ENCODE measurements at places on chromosomes 5 and 9.

- no peak for DNase-seq
Observed at GRCh38 chr9:119801311-119801710, 432.1 kb upstream of the BRINP1 start.

DNA sequence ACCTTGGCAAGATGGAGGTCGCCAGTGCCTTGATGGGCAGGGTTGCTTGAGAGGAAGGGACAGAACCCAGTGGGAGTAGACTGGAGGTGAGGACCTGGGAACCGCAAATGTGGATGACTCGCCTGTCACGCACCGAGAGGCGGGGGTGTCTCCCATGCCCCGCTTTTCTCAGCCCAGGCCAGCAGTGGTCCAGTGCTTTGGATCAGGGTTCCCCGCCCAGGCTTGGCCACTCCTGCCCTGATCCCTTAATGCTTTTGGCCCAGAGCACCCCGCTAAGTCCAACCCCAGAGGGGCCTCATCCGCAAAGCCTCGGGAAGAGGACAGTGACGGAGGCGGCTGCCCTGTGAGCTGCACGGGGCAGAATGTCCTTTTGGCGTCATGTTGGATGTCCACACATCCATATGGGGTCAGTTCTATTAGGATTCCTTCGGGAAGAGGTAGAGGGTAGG is 2.4 kb downstream of the MRPS2 start:
- no peak for DNase-seq

DNA sequence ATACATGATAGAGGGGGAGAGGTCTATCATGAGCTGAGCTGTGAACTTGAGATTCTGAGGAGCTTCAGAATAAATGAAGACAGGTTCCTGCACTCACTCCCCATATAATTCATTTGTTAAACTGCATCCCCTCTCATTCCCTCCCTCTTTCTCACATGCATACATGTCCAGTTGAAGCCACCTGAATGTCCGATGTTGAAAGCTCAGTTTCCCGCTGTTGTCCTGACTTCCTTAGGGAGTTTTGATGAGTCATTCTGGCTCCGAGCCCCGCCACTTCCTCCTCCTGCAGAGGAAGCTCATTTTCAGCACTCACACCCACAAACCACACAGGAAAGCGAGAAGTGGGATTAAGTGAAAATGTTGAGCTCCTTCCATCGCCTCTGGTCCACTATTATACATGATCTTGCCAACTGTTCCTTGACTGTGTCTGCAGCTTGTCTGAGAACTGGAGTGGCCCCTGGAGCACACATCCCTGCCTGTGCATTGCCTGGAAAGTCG is 121.2 kb downstream of the CEMIP2 start:
- no peak for DNase-seq

DNA sequence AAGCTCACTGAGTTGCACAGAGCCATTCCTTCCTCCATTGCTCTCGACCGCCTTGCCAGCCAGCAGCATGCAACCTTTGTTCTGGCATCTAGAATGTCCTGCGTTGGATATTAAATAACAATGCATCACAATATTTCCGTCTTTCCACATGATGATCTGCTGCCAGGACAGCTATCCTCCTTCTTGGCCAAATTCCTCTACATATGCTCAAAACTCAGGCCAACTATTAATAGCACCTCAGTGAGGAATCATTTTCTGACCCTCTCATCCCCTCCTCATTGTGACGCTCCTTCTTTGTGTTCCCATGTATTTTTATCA is 128.6 kb downstream of the MYO10 start:
- DNase-seq, result no peak

DNA sequence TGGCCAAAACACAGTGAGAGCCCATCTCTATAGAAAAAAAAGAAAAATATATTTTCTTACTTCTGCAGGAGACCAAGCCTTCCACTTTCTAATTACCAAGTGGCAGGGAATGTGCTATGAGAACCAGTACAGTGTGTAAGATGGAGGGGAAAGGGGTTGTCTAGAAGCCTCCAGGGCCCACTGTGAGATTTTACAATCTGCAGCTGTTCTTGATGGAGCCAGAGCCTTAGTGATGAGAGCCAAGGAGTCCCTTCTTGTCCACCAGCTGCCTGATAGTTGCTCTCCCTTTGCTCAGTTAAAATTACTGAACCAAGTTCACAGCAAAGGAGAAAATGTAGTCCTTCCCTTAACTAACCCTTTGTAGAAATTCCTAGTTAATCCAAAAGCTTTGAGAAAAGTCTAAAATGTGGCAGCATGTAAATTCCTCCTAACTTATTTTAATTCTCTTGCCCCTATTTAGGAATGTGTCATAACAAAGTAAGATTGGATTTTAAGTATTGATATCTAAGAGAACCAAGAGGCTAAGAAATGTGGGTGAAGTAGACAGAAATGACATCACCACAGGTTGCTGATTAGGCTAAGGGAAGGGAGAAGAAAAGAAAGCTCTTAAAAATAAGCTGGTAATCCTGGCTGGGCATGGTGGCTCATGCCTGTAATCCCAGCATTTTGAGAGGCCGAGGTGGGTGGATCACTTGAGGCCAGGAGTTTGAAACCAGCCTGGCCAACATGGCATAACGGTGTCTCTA is 19.3 kb downstream of the SRP19 start:
- DNase-seq, result no peak

GRCh38 chr5:6843821-6844220 is 130.6 kb downstream of the TENT4A start:
- DNase-seq, result no peak

- no peak for DNase-seq
Observed at GRCh38 chr9:133976191-133976861, 15.8 kb downstream of the VAV2 start.

DNA sequence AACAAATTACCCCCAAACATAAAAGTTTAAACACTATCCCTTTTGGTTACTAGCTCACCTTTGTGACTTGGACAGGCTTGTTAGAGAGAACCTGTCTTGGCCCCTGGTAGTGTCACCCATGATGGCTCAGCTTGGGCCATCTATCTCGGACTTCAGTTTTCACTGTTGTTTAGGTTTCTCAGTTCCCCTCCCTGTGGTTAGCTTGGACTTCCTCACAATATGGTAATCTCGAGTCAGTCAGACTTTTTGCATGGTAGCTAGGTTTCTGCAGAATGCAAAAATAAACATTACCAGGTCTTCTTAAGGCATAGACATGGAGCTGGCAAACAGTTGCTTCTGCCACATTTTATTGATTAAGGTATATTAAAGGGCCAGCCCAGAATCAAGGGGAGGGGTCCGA is 324.3 kb upstream of the RORB start:
- no peak for DNase-seq

- no peak for DNase-seq
Observed at GRCh38 chr5:173809014-173809413, 79.1 kb upstream of the CPEB4 start.

DNA sequence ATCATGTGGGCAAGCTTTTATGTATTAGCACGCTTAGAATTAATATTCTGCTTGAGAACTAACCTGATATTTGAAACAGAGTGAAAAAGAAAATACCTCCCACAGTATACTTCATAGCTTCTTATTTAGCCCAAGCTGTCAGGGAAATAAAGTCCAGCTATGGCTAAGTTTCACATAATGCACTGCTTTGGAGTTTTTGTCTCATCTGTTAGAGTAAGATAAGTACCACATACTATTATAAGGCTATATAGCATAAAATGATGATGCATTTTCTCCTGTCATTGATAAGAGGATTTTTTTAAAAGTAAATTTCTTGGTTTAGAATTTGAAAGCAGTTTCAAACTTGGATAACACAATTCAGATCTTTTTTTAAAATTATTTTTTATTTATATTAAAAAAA is 2.4 kb upstream of the ANKDD1B start:
- DNase-seq, result no peak

GRCh38 chr9:113176803-113177202 is 26.0 kb downstream of the SLC31A2 start:
- no peak for DNase-seq

DNA sequence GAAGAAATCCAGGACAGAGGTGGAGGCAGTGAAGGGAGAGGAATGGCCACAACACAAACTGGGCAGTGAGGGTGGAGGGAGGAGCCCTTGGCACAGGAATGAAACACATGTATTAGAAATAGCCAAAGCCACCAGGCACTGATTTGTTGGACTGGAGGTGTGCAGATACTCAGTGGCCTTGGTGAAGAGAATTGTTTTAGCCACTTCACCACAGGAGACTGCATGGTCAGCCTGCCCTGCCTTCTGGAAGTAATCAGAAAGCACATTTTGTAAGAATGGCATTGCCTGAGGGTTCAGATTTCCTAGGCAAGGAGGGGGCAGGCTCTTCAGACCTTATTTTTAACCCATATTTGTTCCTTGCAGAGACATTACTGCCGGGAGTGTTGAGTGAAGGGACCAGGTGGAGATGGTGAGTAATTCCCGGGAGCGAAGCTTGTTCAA is 2.2 kb downstream of the SGCD start:
- DNase-seq, result no peak

- no peak for DNase-seq
Observed at GRCh38 chr9:76761448-76761847, 2.8 kb upstream of the PCA3 start.

GRCh38 chr9:108478431-108479332 is 377.1 kb downstream of the ACTL7B start:
- DNase-seq, result no peak

DNA sequence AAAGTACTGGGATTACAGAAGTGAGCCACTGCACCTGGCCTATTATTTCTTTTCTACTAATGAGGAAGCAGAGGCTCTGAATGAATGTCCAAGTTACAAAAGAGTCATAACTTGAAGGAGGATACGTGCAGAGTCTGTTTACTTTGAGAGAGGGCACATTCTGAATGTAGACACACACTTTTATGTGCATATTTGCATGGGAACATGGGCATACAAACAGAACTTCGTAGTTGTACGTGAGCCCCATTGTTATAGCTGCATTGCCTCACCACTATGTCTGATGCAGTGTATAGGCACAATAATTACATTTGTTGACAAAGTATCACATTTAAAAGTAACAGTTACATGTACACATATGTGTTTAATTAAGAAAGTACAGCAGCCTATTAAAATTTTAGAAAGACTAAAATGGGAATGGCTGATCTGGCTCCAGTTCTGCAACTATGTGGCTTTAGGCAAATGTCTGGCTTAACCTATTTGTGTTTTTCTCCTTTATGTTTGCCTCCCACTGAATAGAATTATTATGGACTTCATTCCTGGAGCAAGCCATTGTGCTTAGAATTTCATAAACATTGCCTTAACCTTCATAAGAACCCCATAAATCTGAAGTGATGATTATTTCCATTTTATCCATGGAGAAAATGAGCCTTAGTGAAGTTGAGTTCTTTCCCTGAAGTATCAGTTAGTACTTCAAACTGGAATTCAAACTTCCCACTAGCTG is 3.0 kb upstream of the DPYSL3 start:
- no peak for DNase-seq

DNA sequence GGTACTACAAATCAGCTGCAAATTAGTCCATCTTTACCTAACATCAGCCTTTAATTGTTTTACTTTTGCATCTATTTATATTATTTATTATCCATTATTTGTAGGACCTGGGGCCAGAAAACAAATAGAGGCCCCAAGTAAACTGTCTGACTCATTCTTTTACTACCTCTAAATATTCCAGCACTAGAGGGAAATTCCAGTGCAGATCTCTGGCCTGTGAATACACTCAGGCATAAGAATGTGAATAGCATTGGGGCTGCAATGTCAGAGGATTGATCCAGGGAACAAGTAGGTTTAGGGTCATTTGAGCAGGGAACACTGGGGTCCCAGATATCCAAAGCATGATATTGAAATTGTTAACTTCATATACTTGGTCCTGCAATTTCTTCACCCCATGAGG is 176.6 kb upstream of the TYRP1 start:
- no peak for DNase-seq

DNA sequence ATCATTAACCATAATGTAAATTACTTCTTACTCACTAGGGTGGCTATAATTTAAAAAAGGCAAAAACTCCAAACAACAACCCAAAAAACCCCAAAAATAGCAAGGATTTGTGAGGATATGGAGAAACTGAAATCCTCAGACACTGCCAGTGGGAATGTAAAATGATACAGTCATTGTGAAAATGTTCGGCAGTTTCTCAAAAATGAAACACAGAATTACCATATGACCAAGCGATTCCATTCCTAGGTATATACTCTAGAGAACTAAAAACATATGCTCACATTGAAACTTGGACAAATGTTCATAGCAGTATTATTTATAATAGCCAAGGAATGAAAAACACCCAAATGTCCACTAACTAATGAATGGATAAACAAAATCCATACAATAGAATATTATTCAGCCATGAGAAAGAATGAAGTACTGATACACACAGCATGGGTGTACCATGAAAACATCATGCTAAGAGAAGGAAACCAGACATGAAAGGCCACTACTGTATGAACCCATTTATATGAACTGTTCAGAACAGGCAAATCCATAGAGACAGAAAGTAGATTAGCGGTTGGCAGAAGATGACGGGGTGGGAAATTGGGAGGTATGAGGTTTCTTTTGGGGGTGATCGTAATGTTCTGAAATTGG is 119.1 kb downstream of the MAPKAP1 start:
- no peak for DNase-seq

DNA sequence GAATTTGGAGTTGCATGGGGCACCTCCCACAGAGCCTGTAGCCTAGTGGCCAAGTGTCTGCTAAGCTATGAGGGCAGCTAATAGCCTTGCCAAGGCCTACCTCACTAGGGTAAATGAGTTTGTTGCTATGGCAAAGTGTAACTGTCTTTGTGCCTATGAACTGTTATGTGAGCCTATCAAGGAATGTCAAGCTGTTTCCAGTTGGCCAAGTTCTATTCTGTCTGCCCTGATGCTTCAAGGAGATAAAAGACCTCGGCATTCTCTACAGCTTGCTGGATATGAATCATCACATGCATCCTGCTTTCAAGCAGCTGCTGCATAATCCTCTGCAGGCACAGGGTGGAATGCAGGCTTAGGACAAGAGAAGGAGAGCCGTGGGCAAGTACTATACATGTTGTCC is 69.8 kb upstream of the CCDC112 start:
- DNase-seq, result no peak

DNA sequence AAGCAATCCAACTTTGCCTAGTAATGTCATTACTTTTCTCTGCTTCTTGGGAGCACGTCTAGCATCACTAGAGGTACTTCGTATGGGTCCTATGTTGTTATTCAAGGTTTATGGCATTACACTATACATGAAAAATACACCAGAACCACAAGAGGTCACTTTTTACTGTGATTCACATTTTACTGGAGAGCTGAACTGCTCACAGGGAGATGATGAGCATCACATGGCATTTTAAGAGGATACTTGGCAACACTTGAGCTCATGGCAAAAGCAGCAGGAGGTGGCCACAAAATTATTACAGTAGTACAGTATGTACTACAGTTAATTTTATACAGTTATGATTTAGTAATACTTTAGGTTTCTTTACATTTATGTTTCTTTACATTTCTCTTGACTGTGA is 223.4 kb downstream of the PARP8 start:
- no peak for DNase-seq

GRCh38 chr5:106086352-106086751 is 1584.4 kb downstream of the EFNA5 start:
- no peak for DNase-seq

DNA sequence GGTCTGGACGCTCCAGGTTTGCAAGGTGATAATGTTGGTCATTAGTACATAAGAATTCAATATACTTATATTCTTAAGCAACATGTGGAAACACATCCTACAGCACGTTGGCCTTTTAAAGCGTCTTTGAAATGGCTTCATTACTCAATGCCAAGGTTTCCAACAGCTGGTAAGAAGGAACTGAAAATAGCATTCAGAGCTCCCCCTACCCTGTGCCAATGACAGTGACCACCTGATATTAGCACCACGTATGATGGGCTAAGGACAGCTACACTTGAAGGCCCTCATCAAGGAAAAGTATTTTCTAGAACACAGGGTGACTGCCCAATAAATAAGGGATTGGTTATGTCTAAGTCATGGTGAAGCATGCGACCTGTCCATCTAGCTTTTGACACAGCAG is 9.9 kb downstream of the ZNF622 start:
- no peak for DNase-seq

Data from stimulated activated CD4-positive, alpha-beta T cell treated with anti-CD3 and anti-CD28 coated beads, Interleukin-4, amount 100 ng/mL, for 4 hours (primary cell).